Aorta (tissue), 5 donors: ENCODE measurements at places on chromosomes 6 and 20.

DNA sequence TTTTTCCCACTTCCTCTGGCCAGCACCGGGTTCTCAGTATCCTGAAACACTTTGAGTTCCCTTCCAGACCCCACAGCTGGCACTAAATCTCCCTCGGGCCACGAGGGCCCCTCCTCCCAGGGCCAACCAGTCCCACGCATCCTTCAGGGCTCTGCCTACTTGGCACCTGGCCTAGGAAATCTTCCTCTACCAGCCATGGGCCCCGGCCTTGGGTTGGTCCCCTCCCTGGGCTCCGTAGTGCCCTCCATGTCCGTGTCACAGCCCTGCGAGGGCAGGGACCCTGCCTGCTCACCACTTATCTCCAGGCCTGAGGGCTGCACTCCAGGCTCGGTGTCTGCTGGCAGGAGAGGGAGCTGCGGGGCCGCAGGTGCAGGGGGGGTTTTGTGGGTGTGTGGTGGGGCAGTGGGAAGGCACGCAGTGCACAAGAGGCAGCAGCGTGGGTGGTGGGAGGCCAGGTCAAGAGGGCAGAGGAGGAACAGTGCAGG lies 48.8 kb upstream of the CDH22 start:
- DNase-seq, result no peak

DNA sequence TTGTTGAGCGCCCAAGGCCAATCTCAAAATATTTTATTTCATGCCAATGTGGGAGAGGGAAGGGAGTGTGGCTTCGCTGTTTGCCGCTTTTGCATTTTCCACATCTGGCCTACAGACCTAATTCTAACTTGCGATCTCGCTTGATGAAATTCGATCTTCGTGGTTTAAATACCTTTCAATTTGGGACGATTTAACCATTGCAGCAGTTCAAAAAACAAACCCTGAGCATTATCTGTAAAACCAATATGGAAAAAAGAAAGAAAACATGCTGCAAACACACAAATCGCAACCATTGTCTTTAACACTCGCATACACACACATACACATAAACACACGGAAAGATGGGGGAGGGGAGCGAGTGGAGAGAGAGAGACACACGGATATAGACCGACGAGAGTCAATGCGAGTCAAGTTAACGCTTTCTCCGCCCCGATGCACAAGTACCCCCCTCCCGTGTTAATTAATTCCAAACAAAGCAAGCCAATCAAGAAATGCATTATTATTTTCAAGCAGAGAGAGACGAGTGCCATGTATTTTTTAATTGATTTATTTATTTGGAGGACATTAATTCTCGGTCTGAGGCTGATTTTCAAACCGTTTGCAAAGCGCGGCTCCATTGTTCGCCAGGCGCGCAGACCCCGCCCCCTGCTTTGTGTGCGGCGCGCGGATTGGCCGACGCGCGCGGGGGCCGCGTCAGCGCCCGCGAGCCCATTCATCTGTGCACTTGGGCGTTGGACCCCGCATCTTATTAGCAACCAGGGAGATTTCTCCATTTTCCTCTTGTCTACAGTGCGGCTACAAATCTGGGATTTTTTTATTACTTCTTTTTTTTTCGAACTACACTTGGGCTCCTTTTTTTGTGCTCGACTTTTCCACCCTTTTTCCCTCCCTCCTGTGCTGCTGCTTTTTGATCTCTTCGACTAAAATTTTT lies at the start of gene MARCKS:
MARCKS (plus strand) TSS at position 721 of the 931 bp plus-strand sequence. CDS start 401 bp downstream, outside the sequence.
- peak; percentile 90 for DNase-seq

GRCh38 chr6:117906958-117907600 lies at the start of gene SLC35F1:
SLC35F1 (plus strand) TSS chr6:117907264.
- DNase-seq, result peak; percentile 59

GRCh38 chr6:38307740-38308139 lies 332.0 kb downstream of the BTBD9 start:
- no peak for DNase-seq

DNA sequence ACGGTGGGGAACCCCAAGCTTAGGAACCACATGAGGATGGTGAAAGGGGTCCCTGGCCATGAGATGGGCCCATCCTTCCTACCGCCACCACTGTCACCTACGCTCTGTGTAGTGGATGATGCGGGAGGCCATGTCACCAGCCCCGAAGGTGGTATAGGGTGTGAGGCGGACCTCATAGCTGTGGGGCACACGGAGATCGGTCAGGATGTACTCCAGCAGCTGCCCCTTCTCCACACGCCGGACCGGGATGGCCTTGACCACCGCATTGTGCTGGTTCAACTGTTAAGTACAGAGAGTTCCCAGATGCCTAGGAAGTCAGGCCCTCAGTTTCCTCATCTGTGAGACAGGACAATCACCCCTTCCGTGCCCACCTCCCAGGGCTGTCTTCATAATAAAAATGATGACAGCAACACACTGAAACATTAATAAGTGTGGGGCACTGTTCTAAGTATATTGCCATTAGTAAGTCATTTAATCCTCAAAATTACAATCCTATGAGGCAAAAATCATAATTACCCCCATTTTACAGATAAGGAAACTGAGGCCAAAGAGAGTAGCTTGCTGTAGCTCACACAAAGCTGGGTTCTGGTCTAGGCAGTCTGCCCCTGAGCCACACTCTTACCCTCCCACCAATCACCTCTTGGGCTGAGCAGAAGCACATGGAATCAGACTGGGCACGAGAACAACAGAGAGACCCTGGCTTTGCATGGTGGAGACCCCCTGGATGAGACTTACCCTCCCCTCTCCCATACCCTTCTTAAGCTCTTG lies 51.4 kb downstream of the MDGA1 start:
- DNase-seq, result peak; percentile 53

GRCh38 chr6:12296255-12296573 lies 6.1 kb downstream of the EDN1 start:
- peak; percentile 59 for DNase-seq

DNA sequence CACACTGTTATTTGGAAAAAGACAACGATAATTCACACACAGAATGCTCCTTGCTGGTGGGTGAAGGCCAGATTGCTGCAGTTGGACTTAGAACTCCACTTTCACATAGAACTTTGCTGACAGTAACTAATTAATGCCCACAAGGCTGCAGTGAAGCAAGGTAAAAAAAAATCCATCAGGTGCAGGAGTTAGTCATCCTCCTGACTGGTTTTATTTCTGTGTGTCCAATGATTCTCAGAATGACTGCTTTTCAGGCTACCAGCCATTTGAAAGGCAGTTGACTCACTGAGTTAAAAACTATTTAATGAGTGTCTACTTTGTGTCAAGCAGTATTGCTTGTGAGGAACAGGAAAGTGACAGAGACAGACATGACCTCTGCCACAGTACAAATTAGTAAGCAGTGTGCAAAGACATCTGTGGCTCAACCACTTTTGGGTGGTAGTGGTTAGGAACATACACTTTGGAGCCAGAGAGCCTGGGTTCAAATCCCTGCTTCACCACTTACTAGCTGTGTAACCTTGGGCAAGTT lies 41.9 kb downstream of the ELOVL5 start:
- DNase-seq, result no peak

DNA sequence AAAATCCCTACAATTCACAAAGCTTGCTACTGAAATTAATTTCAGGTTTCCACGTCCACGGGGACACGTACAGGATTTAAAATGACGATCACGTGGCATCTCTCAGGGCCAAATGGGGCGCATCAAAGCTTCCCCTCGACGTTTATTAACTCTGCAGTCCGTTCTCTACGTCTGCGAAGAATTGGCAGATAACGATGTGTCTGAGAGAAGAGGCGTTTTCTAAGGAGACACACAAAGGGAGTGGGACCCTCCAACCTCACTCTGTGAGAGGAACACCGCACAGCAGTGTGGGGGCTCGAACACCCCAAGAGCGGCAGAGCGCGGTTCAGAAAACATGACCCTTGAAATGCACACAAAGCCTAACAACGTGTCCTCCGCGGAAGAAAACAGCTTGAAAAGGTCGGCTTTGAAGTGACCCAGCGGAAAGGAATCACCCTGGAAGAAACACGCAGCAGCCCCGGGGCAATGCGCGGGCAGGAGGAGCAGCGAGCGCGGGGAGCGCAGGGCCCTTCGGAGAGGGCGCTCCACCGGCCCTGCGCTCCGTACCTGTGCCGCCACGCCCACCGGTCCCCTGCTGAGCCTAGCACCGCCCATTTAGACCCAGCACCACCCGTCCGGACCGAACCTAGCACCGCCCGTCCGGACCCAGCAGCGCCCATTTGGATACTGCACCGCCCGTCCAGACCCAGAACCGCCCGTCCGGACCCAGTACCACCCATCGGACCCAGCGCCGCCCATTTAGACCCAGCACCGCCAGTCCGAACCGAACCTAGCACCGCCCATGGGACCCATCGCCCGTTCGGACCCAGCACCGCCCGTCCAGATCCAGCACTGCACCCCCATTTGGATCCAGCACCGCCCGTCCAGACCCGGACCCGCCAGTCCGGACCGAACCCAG lies 1.1 kb upstream of the AFDN start:
- peak; percentile 62 for DNase-seq
